ENCODE measurements at places on chromosomes 16 and 17.
A peak's percentile ranks its signal among the peaks of the same experiment; 100 is the strongest.

- DNase-seq: no peak
Observed at GRCh38 chr17:50346313-50347116, 589 bp downstream of the XYLT2 start.

GRCh38 chr17:41766135-41766534 is 20.4 kb downstream of the JUP start:
- DNase-seq: no peak

GRCh38 chr16:87344931-87345631 is 27.9 kb upstream of the C16orf95 start:
- peak; percentile 44 for DNase-seq

DNA sequence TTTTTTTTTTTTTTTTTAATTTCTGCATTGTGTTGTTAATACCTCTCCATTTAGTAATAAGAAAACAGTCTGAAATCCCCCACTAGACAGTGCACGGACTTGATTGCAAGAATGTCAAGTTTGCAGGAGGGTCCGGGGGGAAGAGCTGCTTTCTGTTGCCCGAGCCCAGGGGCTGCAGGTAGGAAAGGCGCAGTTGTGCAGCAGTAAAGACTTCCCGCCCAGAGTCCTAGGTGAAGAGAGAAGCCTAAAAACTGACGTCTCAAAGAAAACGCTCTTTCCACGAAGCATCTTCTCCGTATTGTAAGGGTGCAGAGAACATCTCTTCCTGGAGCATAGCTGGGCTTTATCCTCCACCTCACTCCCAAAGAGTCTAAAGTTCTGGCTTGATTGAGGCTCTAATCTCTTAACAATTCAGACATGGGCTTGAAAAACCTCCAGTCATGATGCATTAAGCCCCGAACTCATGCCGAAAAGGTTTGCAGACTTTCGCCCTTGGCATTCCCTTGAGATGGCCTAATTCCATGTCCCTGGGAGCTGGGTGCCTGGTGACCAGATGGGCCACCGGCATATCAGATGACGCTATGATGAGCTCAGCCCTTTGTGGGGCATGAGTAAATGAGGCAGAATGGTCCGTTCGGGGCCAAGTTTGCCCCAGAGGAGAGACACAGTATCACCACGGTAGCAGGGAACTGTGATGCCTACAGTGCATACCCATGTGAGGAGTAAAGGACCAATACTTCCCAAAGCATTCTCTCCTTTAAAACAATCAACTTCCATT is 436.2 kb upstream of the ZFHX3 start:
- DNase-seq: no peak

DNA sequence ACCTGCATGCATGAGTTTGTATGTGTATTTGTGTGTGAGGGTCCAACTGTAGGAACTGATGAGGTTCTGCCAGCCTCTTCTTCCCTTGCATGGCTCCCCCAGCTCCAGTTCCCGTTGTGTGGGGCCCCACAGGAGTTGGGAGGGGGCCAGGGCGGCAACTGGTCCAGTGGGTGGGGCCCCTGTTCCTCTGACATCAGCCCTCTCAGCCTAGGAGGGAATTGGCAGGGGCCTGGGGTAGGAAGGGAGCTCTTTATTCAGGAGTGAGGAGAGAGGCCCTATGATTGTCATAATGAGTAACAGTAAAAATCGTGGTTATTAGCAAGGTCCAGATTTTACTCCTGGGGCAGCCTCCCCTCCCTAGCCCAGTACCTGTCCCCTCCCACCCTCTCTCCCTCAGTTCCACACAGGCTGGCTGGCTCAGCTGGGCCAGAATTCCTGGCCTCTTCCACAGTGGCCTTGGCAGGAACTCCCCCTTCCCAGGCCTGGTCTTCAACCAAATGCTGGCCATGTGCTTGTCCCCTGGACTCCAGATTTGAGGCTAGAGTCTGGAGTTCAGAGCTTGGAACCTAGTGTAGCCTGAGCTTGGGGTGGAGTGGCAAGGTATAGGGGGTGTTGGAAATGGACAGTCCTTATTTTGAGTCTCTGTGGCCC is 18.9 kb downstream of the RARA start:
- no peak for DNase-seq

DNA sequence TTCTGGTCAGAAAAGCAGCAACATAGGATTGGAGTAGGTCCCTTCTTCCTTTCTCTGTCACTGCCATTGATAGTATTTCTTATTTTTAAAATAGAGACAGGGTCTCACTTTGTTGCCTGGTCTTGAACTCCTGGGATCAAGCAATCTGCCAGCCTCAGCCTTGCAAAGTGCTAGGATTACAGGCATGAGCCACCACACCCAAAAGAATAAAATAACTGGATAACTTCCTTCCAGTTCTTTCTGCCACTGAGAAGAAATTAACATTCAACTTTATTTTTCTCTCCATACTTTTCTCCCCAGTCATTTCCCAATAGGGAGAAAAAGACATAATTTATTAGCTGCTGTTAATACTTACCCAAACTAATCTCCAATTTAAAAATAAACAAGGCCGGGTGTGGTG is 91.9 kb upstream of the MED13 start:
- DNase-seq: no peak

- no peak for DNase-seq
Observed at GRCh38 chr16:53805113-53805512, 101.2 kb downstream of the FTO start.

- DNase-seq: no peak
Observed at GRCh38 chr17:15917438-15918027, 27.4 kb upstream of the ADORA2B start.

DNA sequence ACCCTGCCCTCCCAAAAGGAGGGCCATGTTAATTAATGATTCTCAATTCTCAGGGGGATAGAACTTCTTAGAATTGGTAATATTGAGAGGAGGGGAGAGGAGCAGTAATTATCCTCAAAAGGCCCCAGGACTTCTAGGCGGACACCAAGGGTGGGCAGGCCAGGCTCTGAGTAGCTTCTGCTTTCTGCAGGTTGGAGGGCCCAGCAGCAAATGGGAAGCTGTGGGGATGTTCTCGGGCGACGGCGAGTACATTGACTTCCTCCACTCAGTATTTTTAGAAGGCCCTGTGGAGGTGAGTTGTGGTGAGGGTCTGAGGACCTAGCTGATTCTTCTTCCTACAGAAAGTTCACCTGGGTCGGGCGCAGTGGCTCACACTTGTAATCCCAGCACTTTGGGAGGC is 57.5 kb downstream of the DNAH2 start:
- no peak for DNase-seq

DNA sequence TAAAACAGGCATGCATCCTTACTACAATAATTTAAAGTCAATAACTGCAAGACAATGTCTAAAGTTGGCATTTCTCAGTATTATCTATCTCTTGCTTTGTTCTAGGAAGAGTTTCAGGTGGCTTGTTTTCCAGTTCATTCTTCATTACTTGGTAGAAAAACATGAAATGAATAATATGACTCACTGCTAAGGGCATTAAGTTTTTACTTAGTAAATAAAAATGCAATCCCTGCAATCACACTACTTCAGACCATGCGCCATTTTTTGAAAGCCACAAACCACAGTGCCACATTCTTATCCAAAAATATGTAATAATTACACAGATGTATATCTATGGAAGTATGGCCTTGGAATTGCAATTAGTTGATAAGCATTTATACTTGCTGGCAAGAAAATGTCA is 55.4 kb downstream of the CREBBP start:
- no peak for DNase-seq

- DNase-seq: no peak
Observed at GRCh38 chr17:79954281-79955166, 81.1 kb downstream of the TBC1D16 start.

DNA sequence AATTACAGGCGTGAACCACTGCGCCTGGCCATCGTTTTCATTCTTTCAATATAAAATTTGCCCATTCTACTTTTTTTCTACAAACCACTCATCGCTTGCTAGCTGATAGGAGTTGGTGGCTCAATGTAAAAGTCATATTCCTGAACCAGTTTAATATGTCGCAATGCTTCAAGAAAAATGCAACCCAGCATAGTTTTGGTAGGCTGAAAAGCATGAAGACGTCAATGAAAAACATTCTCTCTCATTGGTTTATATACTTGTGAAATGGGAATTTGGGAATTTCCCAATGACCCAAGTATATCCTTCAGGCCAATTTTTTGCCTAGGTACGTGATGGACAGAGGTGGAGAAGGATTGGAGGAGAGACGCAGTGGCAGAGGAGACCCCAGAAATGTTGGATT is 26.9 kb downstream of the USP43 start:
- no peak for DNase-seq

DNA sequence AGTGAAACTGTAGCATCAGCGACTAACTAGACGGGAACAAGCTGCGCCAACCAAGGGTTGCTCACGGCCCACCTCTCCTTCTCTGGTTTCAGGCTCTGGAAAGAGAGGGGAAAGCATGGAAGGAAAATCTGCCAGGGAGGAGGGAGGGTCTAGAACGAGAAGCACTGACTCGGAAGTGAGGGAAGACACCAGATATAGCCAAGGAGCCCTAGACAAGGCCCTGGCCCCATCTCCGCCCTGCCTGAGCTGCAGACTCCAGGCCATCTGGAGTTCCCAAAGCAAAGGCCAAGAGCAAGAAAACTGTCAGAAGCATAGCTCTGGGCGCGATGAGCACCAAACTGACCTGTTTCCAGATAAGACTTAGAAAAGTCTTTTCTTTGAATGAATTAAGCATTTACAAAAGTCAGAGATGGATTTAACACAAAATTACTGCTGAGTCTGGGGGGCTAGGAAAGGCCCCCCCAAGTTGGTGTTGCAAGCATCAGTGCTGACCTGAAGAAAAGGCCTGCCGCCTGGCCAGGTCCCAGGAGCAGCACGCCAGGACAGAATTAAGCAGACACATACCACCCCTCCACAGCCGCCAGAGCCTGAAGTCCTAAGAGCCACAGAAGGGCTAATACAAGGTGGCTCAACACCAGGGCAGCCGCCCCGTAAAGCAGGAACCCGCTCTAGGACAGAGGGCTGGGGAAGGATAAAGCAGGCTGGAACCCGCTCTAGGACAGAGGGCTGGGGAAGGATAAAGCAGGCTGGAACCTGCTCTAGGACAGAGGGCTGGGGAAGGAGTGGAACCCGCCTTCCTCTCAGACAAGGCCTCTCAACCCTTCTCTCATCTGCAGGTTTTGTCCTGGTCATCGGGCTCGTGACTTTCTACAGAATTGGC is 20.7 kb downstream of the TMEM204 start:
- DNase-seq: no peak

DNA sequence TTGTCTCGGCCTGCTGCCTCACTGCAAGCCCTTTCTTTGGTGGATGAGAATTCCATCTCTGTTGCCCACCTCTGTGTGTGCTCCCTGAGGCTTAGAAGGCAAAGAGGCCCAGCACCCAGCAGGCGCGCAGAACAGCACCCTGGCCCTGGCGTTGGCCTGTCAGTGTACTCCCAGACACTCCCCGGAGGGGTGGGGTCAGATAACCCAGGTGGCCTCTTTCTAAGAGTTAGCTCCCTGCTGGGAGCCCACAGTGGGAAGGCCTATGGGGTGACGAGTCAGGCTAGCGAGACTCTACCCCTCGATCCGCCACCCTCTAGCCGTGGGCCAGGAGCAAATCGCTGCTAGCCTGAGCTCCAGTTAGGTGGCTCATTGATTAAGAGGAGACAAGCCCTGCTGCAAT is 38.1 kb downstream of the SRL start:
- no peak for DNase-seq

DNA sequence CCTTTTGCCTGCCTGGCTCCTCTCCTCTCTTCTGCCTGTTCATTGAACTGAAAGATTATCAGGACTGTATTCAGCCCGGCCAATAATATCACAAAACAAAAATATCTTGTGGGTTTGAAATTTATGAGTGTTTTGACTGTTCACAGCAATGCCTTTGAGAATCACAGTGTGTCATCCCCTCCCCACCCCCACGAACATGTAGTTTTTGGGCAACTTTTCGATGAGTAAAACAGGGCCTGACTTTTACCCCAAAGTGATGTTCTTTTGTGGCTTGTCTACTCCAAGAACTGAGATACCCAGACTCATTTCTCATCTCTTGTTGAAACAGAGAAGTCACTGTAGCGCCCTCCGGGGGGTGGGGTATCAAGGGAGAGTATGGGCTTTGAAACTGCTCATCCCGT is 675.7 kb downstream of the WWOX start:
- DNase-seq: no peak

- no peak for DNase-seq
Observed at GRCh38 chr16:78209951-78210661, 110.7 kb downstream of the WWOX start.

DNA sequence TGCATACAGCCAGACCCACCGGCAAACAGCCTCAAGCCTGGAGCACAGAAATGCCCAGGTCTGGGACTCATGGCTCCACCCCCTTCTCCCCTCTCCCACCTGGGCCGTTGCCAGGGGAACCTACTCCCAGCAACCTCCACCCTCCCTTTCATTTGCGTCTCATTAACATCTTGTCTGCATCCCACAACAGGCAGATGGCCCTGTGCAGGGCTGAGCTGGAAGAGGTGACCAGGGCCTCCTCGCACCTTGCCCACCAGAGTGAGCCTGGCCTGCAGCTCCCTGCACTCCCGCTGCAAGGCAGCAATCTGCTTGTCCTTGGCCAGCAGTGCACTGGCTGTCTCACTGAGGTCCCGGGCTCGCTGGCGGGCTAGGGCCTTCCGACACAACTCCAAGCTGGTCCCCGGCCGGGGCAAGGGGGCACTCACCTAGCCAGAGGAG is 3.3 kb downstream of the TSPOAP1 start:
- DNase-seq: no peak

DNA sequence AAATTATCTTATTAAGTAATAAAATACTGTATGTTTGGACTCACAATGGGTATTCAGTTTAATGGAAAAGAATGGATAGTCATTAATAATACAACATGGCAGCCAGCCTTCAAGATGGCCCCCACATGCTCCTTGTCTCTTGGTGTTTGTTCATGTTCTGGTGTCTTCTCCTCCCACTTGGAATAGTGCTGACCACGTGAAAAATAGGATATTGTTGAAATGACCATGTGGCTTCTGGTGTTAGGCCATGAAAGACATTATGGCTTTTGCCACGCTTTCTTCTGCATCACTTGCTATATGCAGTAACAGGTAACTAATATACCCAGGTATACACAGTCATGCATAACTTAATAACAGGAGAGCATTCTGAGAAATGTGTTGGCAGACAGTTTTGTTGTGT is 341.0 kb downstream of the KCNJ2 start:
- DNase-seq: no peak

- DNase-seq: no peak
Observed at GRCh38 chr17:45896803-45897693, 2.7 kb downstream of the MAPT start.

GRCh38 chr17:68592682-68593641 is 8.2 kb downstream of the FAM20A start:
- no peak for DNase-seq

DNA sequence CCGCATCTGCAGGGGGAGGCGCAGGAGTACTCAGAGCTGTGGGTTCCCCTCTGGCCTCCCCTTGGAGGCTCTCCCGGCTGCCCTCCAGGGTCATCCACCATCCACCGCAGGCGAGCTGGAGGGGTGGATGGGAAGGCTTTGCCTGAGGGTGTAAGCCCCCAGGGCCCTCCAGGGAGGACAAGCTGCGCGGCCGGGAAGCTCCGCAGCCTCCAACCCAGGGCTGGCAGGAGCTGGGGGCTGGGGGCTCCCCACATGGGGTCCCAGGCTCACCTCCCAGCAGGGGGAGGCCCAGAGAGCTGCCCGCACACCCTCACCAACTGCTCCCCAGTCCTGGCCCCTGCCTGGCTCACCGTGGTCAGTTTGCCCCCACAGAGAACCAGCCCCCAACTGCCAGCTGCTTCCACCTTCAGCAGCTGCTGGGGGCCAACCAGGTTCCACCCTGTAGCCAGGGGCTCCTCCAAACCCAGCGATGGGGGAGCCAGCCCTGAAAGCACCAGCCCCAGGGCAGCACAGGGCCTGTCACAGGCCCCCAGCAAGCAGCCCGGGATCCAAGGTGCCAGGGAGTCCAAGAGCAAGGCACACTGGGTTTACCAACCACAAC is 19.8 kb upstream of the CHMP6 start:
- no peak for DNase-seq

Measured in CD4-positive, CD25-positive, alpha-beta regulatory T cell (primary cell).